ENCODE measurements at places on chromosomes 12 and 14. TPM values are rescaled to one million over a fixed set of nuclear protein-coding genes. Genes with fewer than 3 reads are reported as not detected.

LHX5 gene
- total RNA-seq = not detected

SLC6A12 gene
- total RNA-seq = not detected

LBHD2 gene
- total RNA-seq = not detected

SIX6 gene
- total RNA-seq = not detected

TTC6 gene
- not detected for total RNA-seq

VWF gene
- total RNA-seq = not detected

IRAK3 gene
- 1.8 TPM for total RNA-seq

KRT3 gene
- total RNA-seq = not detected

KRT71 gene
- not detected for total RNA-seq

MIP gene
- not detected for total RNA-seq
